ENCODE measurements at places on chromosomes 3 and 15.

GRCh38 chr15:41510728-41511127 is 2.9 kb downstream of the LTK start:
- no peak for DNase-seq

DNA sequence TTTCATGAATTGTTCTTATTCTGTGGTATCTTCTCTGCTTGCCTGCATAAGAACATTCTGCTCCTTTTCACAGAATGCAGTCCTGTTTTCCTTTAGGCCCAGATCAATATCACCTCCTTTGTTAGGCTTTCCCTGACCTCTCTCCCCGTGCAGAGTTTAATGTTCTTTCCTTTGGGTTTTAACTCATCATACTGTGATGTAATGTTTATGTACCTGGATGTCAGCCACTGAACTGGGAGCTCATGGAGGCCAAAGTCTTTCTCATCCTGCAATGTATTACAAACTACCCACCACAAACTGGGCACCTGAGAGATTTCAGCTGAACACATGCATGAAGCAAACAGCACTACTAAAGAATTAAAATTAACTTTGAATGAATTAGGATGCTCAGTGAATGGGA is 192.8 kb upstream of the RORA start:
- DNase-seq: no peak

DNA sequence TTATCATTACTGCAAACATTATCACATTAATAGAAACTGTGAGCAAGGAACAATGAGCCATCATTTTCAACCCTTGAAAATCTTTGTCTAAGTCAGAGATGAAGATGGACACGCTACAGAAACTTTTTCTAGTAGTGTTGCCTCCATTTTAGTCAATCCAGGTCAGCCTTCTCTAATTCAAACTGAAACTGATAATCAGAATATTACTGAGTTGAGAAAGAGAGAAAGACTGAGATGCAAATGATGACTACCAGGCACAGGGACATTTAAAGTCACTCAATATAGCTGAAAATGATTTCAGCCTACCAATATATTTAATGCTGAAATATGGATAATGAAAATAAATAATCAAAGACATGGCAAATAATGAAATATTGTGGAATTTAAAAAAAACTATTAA is 261.4 kb downstream of the GBE1 start:
- no peak for DNase-seq

- DNase-seq: no peak
Observed at GRCh38 chr3:114519415-114519814, 225.6 kb downstream of the TIGIT start.

GRCh38 chr3:9806137-9806536 is 3.9 kb upstream of the TTLL3 start:
- DNase-seq: no peak

DNA sequence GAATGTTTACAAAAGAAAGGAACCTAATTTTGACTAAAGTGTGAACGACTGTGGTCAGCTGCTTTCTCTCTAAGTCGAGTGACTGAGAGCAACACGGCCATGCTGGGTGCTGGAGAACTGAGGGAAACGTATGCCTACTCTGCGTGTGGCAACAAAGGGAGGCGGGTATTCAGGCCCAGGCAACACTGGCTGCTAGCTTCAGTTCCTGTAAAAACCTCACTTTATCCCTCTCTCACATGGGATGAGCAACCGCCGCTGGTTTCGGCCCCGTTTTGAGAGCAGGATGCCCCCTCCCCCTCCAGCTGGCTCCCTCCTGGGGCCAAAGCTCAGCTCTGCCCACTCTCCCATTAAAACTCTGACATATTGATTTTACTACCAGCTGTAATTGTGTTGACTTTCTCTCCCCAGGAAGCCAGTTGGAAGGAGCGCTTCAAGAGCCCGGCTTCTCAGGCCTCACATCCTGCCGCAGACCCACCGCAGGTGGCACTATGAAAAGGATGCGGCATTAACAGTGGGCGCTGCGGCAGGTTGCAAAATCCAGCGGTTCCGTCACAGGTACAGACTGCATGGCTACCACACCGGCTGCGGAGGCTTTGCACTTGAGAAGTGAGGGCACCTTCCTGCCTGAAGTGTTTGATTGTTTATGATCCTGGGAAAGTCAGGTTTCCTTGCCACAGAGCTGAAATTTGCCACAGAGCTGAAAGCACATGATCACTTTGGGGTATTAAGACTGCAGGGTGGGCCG is 12.7 kb downstream of the PLXND1 start:
- DNase-seq: no peak

DNA sequence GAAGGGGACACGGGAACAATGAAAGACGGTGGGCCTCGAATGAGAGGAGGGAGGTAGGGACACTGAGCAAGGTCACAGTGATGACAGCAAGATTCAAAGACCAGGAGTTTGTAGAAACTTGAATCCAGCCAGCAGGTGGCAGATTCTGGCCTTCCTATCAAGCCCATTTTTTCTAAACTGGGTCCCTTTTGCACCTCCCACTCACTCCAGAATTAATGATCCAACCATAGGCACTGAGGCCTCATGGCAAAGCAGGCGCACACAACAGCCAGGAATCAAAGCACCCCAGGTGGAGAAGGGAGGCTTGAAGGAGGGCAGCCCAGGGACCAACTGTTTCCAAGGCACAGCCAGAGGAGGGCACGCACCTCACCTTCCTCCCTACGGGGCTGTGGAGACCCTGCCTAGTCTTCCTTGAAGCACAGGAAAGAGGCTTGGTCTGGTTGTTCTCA is 90.2 kb downstream of the ANP32A start:
- DNase-seq: no peak

GRCh38 chr3:49636883-49637609 is 37.1 kb upstream of the APEH start:
- DNase-seq: no peak
